Stimulated activated CD8-positive, alpha-beta memory T cell treated with anti-CD3 and anti-CD28 coated beads, Interleukin-7, amount 100 ng/mL, for 48 hours (primary cell): ENCODE measurements at places on chromosomes 13 and 19.

DNA sequence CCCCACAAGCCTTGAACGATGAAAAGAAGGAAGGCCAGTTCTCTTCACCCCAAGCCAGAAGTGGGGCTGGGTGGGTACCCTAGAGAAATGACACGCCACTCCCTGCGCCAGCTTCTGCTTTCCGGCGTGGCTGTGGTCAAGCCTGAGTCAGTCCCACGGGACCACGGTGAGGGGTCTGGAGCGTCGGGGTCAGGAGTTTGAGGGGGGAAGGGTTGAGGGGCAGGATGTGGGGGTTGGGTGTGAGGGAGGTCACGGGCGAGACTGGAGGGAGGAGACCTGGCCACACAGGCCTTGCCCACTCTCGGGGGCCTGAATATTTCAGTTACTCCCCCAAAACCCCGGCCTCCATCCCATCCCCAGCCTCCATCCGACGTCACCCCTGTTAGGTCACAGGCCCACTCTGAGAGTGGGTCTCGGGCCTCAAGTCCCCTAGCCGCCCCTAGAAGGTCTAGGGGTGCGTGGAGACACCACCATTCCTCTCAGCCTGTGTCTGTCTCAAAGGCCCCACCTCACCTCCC, 500 bp upstream of the IFI30 start:
- DNase-seq = no peak

GRCh38 chr19:21023901-21024300, 3.4 kb downstream of the ZNF430 start:
- DNase-seq = no peak

- DNase-seq = no peak
These were observed 699 bp downstream of the RCBTB2 start for GRCh38 chr13:48532256-48532505.

DNA sequence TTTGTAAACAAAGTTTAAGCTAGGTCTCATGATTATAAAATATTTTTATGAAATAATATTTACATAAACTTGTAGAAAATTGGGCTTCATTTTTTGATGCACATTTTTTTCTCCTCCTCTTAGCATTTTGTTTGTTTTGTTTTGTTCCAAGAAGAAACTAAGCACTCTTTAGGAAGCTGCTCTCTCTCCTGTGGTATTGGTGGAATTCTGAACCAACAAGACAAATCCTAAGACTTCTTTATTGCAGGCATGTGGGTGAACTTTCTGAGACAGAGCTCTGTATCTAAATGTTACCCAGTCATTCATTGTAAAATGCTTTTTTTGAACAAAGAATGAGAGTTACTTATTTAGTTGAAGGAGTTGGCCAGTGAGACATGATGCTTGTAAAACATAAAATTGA, 39.3 kb downstream of the LMO7 start:
- DNase-seq = no peak

GRCh38 chr13:71374471-71375049, 492.4 kb downstream of the DACH1 start:
- no peak for DNase-seq

- no peak for DNase-seq
These were observed 13.2 kb upstream of the ADGRE5 start for GRCh38 chr19:14368011-14368513.

- DNase-seq = no peak
These were observed 24.5 kb upstream of the LPAR6 start for GRCh38 chr13:48437371-48437770.

DNA sequence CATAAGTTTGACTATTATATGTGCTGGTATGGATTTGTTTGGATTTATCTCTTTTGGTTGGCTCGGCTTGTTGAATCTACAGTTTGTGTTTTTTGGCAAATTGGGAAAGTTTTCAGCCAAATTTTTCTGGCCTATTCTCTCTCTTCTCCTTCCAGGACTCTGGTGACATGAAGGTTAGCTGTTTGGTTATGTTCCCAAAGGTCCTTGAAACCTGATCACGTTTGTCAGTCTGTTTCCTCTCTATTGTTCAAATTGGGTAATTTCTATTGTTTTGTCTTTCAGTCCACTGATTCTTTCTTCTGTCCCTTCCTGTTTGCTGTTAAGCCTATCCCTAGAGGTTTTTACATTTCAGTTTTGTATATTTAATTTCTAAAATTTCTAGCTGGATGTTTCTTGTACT, 81.5 kb upstream of the SHISA2 start:
- DNase-seq = no peak

- no peak for DNase-seq
These were observed 33.1 kb downstream of the BICRA start for GRCh38 chr19:47641891-47642485.

- no peak for DNase-seq
These were observed 8.5 kb downstream of the DNAJC15 start for GRCh38 chr13:43031881-43032280.

GRCh38 chr19:291561-292280, 518 bp upstream of the PLPP2 start:
- DNase-seq = no peak

GRCh38 chr13:105527127-105527526, 1008.3 kb downstream of the EFNB2 start:
- DNase-seq = no peak

DNA sequence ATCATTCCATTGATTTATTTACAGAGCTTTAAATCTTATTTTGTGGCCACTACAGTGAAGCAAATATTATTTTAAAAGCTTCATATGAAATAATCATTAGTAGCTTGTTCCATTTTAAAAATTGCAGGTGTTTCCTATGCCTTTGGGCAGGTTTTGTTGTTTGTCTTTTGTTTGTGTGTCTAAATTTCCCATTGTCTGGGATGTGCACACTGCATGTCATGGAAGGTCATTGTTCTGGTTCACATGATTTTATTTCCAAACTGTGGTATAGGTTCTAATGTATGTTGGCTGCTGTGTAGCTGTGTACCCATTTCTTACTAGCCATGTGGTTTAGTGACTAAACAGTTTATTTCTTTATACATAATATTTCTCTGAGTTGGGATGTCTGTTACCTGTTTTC, 65.6 kb downstream of the COL4A2 start:
- no peak for DNase-seq

DNA sequence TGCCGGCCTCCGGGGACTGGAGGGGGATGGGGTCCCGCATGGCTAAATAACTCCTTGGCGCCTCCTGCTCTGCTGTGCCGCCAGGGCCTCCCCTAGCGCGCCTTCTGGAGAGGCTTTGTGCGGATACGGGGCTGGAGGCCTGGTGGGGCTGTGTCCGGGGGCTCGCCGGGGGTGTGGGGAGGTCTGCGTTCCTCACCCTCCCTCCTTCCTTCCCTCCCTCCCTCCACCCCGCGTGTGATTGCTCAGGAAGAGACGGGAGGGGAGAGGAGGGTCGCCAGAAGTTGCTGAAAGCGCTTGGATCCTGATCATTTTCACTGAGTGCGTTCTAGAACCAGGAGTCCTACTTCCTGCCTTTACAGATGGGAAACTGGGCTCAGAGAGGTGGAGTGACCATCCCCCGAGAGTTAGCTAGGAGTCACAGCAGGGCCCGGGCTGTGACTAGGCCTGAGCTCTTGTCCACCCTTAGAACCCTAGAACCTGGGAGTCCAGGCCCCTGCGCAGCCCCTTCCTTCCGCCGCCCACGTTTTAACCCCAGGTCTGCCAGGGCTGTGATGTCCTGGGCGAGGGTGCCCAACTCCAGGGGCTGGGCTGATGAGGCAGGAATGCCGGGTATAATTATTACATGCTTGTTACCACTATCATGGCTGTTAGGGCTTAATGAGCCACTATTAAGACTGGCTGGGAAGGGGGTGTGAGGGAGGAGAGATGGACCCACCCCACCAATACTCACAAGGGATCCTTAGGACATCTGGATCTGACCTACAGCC, 782 bp upstream of the JUND start:
- no peak for DNase-seq

DNA sequence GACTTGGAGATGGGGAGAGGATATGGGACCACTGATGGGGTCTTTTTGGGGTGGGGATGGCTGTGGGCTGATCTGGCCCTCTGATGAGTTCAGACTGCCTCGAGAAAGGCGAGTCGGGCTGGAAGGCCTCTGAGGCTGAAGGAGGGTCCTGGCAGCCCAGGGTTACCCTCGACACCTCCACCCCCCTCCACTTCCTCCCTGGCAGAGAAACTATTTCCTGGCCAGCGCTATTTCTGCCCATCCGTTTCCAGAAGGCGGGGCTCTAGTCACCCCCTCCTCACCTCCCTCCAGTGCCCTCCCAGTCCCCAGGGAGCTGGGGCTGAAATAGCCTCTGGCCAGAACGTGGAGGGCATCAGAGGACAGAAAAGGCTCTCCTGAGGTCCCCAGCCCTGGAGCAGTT, 9.7 kb downstream of the EXOC3L2 start:
- DNase-seq = no peak

- DNase-seq = no peak
These were observed 14.5 kb upstream of the MPHOSPH8 start for GRCh38 chr13:19618977-19619376.

GRCh38 chr19:49331616-49332055, 3.6 kb upstream of the CD37 start:
- peak; percentile 56 for DNase-seq

DNA sequence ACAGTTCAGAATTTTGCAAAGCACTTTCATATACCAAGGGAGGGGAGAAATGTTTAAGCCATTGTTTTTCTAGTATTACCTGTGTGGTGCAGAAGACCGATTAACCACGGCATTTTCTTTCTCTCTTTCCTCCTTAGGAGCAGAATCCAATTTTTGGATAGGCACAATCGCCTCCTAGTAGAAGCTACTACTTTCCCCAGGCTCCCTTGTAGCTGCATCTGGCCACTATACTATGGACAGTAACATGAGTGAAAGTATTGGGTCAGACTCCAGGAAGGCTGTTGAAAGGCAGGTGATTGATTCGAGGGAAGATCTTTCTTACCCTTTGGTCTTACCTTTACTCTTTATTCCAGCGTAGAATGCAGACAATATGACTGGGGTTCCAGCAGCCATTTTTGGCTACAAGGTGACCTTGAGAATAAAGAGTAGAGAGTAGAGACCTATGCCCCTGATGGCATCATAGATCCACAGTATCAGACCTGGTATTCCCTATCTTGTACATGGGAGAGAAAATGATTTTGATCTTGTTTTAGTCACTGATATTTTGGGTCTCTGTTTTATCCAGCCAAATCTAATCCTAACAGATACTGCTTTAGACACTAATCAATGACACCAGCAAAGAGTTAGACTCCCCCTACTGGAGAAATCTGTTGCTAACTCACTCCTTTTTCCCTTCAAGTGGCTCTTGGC, 77.0 kb downstream of the LRRC63 start:
- DNase-seq = no peak

DNA sequence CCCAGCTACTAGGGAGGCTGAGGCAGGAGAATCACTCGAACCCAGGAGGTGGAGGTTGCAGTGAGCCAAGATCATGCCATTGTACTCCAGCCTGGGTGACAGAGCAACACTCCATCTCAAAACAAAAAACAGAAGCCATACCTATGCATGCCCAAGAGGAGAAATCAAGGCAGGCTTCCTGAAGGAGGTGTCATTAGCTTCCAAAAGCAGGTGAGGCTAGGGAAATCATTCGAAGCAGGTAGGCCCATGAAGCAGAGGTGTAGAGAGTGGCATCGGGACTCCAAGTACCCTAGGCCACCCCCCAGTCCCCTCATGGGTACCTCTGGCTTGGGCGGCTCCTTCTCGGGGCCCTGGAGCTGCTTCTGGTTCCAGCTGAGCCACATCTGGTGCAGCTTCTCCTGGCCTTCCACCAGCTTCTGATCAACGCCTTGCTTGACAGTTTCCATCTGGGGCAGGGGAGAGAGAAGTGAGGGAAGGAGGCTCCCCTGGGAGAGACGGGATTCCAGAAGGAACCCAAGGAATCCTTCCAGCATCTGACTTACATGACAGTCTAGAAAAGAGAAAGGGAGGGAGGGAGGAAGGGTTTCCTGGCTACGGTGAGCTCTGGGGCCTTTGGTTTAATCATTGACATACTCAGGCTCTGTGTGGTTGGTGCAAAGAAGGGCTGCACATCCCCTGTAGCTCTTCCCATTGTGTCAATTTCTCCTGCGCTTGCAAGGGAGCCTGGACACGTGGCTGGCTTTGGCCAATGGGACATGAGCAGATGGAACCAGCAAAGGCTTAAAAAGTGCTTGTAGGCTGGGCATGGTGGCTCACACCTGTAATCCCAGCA, 13.1 kb upstream of the TICAM1 start:
- no peak for DNase-seq

DNA sequence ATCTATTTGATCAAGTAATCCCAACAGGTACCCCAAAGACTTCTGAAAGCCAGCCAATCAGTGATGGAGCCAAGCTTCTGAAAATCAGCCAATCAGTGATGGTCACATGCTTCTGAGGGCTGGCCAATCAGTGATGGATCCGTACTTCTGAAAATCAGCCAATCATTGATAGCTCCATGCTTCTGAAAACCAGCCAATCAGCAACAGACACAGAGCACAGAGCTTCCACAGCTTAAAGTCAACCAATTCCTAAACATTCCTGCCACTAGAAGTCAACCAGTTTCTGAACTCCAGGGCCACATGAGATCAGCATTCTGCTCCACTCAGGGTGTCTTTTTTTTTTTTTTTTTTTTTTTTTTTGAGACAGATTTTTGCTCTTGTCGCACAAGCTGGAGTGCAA, 8.2 kb upstream of the HSD17B14 start:
- DNase-seq = no peak

GRCh38 chr19:9912551-9913236, 23.6 kb downstream of the OLFM2 start:
- no peak for DNase-seq

DNA sequence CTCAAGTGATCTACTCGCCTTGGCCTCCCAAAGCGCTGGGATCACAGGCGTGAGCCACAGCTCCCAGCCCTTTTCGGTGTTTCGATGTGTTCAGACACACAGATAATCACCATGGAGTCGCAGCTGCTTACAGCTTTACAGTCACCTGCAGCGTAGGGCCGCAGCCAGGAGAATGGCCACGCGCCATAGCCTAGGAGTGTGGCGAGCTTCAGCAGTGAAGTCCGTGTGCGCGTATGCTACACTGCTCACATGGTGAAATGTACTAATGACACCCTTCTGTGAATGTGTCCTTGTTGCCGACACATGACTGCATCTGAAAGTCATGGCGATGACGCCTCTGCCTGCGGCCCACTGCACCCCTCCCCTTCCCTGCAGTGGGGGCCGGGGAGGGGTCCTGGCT, 23.6 kb downstream of the AP3D1 start:
- no peak for DNase-seq

GRCh38 chr13:89750371-89750770, 1597.1 kb upstream of the MIR17HG start:
- no peak for DNase-seq
